ENCODE measurements at places on chromosomes 7 and 10.

GRCh38 chr10:3889961-3890522 lies 105.0 kb upstream of the KLF6 start:
- DNase-seq, result no peak

- DNase-seq, result no peak
Observed at GRCh38 chr10:62050346-62050892, 148.9 kb downstream of the ARID5B start.

GRCh38 chr7:151821806-151822540 lies 54.9 kb downstream of the PRKAG2 start:
- DNase-seq, result no peak

DNA sequence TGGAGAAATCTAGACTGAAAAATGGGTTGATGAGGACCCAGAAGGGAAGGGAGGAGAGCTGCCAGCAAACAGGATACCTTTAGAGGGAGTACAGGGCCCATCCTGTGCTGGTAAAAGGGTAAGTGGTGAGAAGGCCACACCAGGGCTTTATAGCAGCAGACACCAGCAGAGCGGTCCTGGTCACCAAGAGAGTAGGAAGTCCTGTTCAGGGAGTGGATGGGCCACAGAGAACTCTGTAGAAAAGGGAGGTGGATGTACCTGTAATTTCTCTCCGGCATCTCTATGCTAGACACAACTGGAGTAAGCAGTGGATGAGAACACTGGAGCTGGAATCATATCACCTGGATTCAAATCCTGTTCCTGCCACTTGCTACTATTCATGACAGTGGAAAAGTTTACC lies 867.2 kb downstream of the CCSER2 start:
- no peak for DNase-seq

- DNase-seq, result no peak
Observed at GRCh38 chr7:30312178-30312577, 27.8 kb downstream of the ZNRF2 start.

DNA sequence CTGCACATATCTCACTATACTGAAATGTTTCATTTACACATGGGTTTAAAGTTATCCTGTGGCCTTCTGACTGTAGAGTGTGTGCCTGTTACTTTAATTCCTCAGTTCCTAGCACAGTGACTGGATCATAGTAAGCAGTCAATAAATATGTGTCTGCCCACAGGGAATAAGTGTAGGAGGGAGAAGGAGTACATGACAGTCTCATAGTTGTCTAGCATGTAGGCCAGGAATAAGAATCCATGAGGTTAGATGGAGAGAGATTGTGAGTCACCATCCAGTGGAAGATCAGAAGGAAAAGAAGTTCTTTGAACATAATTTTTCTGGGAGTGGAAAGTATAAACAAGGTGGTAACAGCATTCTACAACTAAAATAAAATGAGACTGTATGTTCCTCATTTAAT lies 36.6 kb upstream of the SEMA3A start:
- DNase-seq, result no peak

DNA sequence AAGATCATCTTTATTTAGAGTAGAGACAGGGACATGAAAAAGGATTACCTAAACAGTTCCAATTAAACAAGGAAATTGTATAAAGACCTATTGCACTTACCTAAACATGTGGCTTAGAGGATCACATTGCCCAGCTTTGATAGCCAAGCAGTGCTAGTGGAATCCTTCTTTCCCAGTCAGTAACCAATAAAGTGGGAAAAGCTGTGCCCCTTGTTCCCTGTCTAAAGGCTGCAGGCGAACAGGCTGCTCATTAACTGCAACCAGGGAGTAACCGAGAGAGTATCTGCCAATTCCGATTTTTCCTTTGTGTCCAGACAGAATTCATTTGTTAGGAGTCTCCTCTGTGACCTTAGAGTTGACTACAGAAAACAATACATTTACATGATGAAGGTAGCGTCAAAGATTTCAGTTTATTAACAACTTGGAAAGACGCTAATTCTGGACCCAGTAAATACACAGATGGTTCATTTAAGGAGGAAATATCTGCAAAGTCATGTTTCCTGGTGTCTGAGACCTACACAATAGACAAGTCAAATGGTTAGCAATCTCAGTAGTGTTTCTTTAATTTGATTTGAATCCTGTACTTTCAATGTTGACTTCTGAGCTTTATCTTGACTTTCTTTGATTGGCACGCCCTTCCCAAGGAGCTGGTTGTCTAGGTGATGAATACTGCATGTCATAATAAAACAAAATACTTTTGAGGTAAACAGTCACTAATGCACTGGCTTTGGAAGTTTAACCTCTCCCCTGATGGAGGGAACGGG lies 57.3 kb upstream of the MET start:
- no peak for DNase-seq

DNA sequence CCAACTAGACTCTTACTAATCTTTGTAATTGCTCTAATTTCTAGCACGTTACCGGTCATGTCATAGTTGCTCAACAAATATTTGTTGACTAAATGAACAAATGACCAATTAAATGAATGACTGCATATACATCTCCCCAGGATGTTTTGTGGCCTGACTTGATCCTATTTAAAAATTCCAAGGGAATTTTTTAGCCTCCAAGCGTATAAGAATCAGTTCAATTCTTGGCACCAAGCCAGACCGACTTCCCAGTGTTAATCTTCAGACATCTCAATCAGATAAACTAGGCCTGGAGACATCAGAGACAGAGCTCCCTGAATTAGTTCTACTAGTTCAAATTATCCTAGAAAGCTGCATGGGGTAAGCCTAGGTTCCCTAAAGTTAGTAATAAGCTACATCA lies 96.0 kb downstream of the GSAP start:
- DNase-seq, result no peak

DNA sequence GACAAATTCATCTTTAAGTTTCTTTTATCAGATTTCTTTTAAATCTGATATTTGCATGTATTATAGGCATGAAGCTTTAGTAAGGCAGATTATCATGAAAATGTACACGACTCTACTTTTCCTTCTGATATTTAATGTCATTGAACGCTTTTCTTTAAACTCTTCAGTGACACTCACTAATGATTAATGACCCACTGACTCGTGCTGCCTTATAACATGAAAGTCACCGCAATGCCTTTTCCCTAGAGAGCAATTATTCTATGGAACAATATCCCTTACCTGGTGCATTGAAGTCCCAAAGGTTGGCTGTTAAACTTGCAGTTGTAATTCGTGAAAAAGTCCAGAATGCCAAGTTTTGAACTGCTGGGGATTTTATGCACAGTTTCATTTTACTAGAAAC lies 33.4 kb upstream of the HGF start:
- DNase-seq, result no peak

- no peak for DNase-seq
Observed at GRCh38 chr10:113709221-113709838, 29.6 kb downstream of the CASP7 start.

All from left renal pelvis (tissue), 4 donors.